ENCODE measurements at places on chromosomes 2 and 18.

GRCh38 chr2:55887351-55887750 lies 36.2 kb downstream of the EFEMP1 start:
- DNase-seq = no peak

- DNase-seq = no peak
These were observed 676.4 kb downstream of the ARHGAP15 start for GRCh38 chr2:143805666-143806065.

DNA sequence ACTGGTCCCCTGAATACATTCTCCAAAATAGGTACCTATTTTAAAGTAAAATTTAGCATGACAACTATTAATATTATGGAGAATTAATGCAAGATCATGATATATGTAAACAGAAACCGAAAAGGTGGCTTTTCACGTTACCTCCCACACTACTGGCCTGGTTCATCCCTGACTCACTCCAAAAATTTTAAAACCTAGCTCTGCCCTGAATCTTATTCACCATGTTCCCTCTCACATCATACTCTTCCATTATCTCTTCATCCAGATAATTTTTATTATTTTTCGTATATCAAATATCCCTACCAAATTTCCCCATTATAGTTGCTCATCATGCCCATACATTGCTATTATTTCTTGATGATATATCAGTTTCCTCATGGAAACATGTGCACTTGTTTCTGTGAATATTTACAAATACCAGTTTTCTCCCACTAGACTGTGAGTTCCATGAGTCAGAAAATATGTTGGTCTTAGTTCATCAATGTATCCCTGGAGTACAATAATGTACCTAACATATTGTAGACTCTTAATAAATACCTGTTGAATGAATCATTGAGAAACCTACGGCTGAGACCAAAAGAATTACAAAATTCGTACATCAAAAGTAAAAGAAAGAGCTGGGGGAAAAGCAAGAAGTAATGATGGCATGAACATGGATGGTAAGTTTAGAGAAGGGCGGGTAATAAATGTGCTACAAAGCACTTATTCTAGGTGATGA lies 360.1 kb upstream of the CHAC2 start:
- no peak for DNase-seq

DNA sequence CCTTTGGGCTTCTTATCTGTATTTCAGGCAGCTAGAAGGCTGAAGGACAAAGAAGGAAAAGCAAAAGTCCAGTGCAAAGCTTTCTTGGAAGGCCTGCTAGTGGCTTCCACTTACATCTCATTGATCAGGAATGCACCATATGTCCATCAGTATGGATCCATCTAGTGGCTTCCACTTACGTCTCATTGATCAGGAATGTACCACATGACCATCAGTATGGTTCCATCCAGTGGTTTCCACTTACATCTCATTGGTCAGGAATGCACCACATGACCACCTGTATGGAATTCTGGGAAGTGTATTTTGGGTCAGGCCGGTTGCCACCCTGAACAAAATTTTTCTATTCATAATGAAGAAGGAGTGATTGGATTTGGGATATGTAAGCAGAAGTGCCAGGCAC lies 70.6 kb downstream of the LYPD6 start:
- DNase-seq = no peak

DNA sequence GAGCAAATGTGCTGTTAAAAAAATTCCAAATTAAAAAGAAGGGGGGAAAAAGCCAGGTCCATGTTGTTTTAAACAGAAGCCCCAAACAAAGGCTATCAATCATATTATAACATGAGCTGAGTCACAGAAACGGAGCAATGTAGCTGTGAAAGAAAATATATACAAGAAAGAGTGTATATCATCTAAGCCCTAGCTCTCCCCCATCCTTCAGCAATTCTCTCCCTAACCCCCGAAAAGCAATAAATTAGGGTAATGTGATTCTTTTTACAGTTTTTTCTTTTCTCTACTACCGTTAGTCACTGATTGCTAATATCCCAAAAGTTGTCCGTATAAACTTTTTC lies 25.3 kb downstream of the FEZ2 start:
- no peak for DNase-seq

- no peak for DNase-seq
These were observed 40.3 kb downstream of the OSBPL6 start for GRCh38 chr2:178234648-178235047.

- no peak for DNase-seq
These were observed 11.2 kb upstream of the NABP1 start for GRCh38 chr2:191666732-191667131.

- no peak for DNase-seq
These were observed 29.9 kb downstream of the HPCAL1 start for GRCh38 chr2:10332402-10333246.

DNA sequence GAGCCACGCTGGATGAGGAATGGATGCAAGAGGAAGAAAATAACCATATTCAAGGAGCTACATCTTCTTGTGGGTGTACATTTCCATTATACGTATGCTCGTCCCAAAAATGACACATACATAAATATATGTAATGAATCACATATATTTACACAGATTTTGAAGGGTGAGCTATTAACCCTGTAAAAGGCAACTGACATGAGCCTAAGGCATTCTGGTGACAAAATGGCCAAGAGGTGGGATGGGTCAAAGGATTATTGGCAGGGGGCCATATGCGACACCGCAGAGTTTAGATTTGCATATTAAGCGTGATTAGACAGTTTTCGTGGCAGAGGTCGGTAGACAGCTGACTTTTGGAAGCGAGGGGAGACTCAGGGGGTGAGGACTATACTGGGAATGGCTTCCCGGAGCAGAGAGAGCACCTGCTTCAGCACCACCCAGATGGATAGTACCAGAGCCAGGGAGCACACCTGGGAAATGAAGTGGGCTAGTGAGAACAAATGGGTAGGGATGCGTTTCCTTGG lies 431 bp upstream of the CNRIP1 start:
- peak; percentile 30 for DNase-seq

GRCh38 chr2:238306672-238306998 lies 13.7 kb upstream of the TRAF3IP1 start:
- no peak for DNase-seq

DNA sequence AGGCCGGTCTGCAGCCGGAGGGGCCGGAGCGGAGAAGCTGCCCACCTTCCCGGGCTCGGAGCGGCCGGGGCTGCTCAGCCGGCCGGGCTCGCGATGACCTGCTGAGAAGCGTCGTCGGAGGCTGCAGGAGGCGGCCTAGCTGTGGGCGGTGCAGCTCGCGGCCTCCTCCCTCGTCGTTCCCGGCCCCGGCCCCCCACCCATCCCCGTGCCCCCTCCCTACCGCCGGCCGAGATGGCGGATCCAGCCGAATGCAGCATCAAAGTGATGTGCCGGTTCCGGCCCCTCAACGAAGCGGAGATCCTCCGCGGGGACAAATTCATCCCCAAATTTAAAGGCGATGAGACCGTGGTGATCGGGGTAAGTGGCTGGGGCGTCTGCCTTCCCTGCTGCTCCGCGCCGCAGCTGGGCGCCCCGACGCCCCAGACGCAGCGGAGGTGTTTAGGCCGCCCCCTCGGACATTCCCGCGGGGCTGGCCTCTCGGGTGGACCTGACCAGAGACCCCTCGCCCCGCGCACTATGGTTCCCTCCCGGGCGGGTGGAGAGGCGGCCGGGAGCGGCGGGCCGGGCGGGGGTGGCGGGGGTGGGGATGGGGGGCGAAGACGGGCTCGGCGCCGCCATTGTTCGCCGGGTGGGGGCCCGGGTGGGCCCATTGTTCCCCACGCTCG lies 492 bp downstream of the KIF5C start:
- DNase-seq = no peak

DNA sequence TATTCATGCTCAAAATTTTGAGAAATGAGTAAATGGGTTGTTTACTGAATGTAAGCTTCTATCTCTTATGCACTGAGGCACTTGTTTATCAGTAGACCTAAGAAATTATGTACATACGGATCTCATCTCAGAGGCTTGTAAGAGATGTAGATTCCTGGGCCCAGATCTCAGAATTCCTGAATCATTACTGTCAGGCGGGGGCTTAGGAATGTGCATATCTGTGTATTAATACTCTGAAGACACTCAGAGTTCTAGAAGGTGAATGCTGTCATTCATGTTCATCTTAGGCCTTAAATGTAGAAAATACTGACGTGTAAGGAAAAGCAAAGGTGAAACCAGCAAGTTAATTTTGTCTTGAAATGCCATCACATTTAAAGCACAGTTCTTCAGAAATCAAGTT lies 169.6 kb downstream of the FMNL2 start:
- DNase-seq = no peak

DNA sequence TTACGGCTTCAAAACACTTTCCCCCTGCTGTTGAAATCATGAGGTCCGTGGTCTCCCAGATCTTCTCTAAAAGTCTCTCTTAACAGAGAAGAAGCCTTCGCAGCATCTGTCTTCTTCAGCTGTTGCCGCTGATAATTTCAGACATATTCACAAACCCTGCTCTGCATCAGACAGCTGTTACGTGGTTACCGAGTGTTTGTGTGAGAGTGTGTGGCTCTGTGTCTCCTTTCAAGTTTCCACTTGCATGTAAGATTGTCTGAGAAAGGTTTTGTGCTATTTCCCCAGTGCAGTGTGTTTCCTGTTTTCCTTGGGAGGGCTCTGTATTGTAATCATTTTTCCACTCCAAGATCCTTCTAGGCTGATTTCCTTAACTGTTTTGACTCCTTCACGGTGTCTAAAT lies 32.8 kb downstream of the MAIP1 start:
- peak; percentile 5 for DNase-seq

DNA sequence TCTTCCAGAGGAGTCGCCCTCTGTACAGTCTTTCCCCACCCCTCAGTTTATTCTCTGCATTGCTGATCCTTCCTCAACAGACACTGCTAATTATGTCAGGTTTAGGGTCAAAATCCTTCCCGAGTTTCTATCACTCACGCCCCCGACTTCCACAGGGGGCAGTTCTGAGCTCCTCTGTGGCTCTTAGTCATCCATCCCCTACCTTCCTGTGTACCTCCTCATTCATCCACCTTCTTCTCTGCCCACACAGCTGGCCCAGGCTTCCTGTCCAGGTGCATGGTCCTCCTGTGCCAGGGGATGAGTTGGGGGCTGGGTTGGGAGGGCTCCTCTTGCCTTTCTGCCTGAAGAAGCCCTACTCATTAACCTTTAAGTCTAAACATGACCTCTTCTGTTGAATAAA lies 202.9 kb downstream of the ARL4C start:
- no peak for DNase-seq

DNA sequence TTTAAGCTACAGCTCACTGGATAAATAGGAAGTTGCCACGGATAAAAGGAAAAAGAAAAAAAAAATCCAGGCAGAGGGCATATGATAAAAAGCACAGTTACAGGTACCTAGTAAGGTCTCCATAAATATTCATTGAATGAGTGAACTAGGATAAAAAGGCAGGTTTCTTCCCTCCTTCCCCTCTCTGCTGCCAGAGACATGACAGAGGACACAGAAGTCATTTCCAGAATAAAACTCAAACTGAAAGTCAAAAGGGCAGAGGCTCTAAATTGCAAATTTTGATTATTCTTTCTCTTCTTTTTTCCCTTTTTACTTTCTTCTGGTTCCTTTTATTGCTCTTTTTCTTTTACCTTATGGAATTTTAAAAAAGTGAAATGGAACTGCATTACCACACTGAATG lies 7.7 kb downstream of the CD302 start:
- DNase-seq = no peak

- DNase-seq = no peak
These were observed 25.8 kb upstream of the DTNB start for GRCh38 chr2:25699216-25699615.

GRCh38 chr18:62379051-62379450 lies 53.9 kb downstream of the TNFRSF11A start:
- DNase-seq = no peak

- no peak for DNase-seq
These were observed 154.5 kb downstream of the CLIP4 start for GRCh38 chr2:29269765-29270109.

GRCh38 chr2:216873573-216873972 lies 13.7 kb upstream of the TNP1 start:
- no peak for DNase-seq

DNA sequence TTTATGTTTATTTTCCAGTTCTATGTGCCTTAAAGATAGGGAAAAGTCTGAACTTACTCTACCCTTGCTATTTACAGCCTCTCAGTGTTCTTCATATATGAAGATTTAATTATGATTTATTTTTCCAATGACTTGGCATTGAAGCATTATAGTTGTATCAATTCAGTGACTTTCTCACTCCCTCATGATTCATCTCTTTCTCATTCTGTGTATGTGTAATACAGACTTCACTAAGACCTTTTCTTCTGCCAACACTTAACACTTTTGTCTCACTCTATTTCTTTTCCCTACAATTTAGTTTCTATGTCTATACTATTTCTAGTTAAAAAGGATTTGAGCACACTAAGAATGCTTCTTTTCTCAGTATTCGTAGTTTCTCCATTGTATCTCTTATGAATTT lies 1470.3 kb upstream of the ACVR2A start:
- no peak for DNase-seq

GRCh38 chr2:197869501-197870111 lies 65.2 kb downstream of the PLCL1 start:
- no peak for DNase-seq

DNA sequence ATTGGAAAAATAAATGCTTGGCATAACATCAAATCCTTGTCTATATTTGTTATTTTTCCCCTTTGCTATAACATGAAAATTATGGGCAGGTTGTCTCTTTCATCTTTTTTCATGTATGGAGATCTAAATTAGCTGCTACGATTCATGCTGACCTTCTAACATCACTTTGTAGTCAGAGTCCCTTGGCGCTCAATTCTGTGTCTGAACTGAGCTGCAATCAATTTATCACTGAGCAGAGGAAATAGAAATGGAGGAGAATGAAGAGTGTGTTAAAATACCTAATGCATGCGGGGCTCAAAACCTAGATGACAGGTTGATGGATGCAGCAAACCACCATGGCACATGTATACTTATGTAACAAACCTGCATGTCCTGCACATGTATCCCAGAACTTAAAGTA lies 168.9 kb downstream of the CDH7 start:
- DNase-seq = no peak

DNA sequence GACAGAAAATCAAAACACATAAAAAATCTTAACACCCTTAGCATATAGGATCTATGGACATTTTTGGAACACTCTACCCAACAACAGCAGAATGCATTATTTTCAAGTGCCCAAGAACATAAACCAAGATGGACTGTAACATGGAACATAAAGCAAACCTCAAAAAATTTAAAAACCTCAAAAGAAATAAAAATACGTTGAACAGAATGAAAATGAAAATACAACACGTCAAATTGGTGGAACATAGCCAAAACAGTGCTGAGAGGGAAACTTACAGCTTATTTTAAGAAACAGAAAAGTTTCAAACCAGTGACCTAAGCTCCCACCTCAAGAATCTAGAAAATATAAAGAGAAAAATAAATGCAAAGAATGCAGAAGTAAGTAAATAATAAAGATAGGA lies 58.3 kb upstream of the BCL2L11 start:
- no peak for DNase-seq

- DNase-seq = no peak
These were observed 590.3 kb upstream of the CHAC2 start for GRCh38 chr2:53177327-53177726.

GRCh38 chr2:15670469-15670868 lies 78.8 kb downstream of the DDX1 start:
- DNase-seq = no peak

- DNase-seq = no peak
These were observed 33.6 kb downstream of the KIF1A start for GRCh38 chr2:240786355-240786841.

- DNase-seq = no peak
These were observed 155.9 kb downstream of the FMNL2 start for GRCh38 chr2:152490686-152491455.
